ENCODE measurements at places on chromosomes 2 and 18.

- no peaks in the 10 kb centered on the region for H3K27me3 ChIP-seq
- no peak overlapping the region for H3K27ac ChIP-seq
- H3K36me3 ChIP-seq: no peaks in the 10 kb centered on the region
- no peak overlapping the region for H3K4me3 ChIP-seq
- peaks cover 19% of the 10 kb centered on the region for H3K4me1 ChIP-seq
- no peak for DNase-seq
These were observed 123.0 kb downstream of the AGAP1 start for GRCh38 chr2:235616885-235617284.

DNA sequence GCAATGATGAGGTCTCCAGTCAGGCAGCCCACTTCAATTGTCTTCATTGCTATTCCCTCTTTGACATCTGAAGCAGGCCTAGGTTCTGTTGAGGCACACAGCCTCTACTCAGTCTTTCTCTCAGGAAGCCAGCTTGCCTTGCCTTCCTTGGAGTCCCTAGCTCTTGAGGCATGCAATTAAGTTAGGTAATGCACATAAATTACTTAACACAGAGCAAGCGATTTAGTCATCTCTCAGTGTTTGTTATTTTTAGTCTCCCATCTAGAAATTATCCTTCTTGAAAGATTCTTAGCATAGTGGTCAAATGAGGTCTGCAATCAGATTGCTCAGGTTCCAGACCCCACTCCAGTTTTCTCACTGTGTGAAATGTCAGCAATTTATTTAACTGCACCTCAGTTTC, 32.0 kb downstream of the SULT1C4 start:
- H3K36me3 ChIP-seq: no peaks in the 10 kb centered on the region
- H3K4me1 ChIP-seq: no peaks in the 10 kb centered on the region
- H3K4me3 ChIP-seq: no peak overlapping the region

DNA sequence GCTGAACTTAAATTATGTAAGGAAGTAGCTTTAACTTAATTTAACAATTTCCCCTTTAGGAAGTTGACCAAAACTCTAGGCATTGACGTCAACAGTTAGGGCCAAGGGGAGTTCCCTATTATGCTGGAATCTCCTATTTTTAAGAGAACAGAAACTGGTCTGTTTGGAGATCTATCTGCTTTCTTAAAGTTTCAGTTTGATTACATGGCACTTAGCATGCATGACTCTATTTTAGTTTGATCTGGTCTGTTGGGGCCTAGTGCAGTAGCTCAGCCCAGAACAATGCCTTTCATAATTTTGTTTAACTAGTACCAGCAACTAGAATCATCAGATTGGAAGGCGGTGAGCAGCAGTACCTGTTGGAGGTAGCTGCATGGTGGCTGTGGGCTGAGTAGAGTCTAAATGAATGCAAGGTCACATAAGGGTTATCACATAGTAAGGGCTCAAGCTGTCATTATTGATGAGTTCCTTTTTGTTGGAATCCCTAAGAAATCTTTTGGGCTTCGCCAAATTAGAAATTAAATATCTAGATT, 60.5 kb upstream of the ZNG1B start:
- H3K27ac ChIP-seq: no peak overlapping the region
- DNase-seq: no peak
- H3K4me1 ChIP-seq: peaks cover 12% of the 10 kb centered on the region
- no peaks in the 10 kb centered on the region for H3K27me3 ChIP-seq
- H3K36me3 ChIP-seq: no peaks in the 10 kb centered on the region

DNA sequence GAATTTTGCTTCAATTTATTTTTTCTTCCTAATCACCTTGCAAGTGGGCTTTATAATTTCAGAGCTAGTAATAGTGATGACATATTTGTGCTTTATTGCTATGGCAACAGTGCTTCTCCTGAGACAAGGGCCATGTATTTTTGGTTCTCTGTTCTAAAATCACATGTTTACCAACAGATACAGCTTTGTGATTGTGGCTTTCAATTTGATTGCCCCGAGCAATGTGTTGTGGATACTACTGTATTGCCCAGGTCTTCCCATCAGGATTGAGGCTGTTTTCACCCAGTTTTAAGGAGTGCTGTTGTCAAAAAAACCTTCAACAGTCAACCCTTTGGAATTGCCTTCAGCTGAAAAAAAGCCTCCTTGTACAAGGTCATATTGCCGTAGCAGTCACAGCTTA, 841.4 kb upstream of the VRK2 start:
- no peak overlapping the region for H3K4me3 ChIP-seq
- H3K27ac ChIP-seq: no peak overlapping the region
- DNase-seq: no peak
- no peaks in the 10 kb centered on the region for H3K4me1 ChIP-seq
- no peaks in the 10 kb centered on the region for H3K27me3 ChIP-seq
- H3K36me3 ChIP-seq: no peaks in the 10 kb centered on the region

GRCh38 chr2:154697418-154698252, 860 bp upstream of the KCNJ3 start:
- H3K4me1 ChIP-seq: peaks cover 8% of the 10 kb centered on the region
- H3K4me3 ChIP-seq: peak overlapping the region; percentile 89
- peaks cover 7% of the 10 kb centered on the region for H3K27me3 ChIP-seq
- peak; percentile 35 for DNase-seq
- peak overlapping the region; percentile 63 for H3K27ac ChIP-seq

DNA sequence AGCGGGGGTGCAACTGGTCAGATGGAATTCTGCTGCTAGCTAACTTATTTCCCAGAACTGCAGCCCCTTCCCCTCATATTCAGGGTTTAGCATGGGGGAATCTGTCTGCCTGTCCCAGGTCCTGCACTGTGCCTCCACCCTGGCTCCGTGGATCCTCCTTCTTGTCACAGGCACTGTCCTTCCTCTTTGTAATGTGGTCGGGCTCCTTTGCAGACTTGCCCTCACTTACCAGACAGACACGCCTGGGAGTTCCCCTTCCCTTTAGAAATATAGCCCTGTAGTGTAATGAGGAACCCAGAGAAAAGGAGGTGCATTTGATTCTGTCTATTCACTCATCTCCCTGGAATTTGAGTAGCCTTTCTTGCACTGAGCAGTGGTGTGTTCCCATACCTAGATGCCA, 108.7 kb downstream of the TRIM43 start:
- no peak overlapping the region for H3K4me3 ChIP-seq
- peaks cover 57% of the 10 kb centered on the region for H3K27me3 ChIP-seq
- no peaks in the 10 kb centered on the region for H3K36me3 ChIP-seq
- DNase-seq: no peak
- H3K27ac ChIP-seq: no peak overlapping the region

DNA sequence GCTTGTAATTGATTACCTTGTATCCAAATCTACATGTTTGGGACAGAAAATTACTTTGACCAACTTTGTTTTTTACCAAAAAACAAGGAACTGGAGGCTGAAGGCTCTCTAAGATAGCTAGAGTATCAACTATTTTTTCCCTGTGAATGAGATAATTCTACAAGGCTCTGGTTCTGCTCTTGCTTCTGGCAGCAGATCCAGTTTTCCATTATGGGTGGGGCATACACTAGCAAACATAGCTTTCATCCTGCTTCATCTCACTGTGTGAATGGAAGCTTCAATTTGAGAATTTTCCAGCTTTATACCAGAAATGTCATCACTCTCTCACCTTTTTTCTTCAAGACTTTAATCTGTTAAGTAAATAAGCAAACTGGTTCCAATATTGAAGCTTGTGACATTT, 249.7 kb downstream of the RPRM start:
- no peak overlapping the region for H3K27ac ChIP-seq
- H3K4me1 ChIP-seq: no peaks in the 10 kb centered on the region
- H3K27me3 ChIP-seq: no peaks in the 10 kb centered on the region
- H3K36me3 ChIP-seq: no peaks in the 10 kb centered on the region
- DNase-seq: no peak
